ENCODE measurements at places on chromosomes 1 and 21.

DNA sequence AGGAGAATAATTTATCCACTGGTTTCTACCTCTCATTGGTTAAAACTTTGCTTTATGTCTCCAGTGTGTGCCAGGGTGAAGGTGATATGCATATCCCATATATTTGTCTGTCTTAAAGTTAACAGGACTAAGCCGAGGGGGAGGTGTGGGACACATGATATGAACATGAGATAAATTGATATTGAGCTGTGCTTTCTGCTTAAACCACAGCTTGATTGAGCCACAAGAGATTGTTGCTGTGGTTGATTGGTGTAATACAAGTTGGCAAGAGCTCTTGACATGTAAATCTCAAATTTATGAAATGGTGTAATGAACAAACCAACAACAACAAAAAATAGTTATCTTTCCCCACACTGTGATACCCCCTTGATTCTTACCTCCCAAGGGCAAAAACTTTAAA is 1295.5 kb upstream of the NCAM2 start:
- no peak for DNase-seq

GRCh38 chr1:56436912-56437417 is 142.4 kb downstream of the PLPP3 start:
- DNase-seq: no peak

DNA sequence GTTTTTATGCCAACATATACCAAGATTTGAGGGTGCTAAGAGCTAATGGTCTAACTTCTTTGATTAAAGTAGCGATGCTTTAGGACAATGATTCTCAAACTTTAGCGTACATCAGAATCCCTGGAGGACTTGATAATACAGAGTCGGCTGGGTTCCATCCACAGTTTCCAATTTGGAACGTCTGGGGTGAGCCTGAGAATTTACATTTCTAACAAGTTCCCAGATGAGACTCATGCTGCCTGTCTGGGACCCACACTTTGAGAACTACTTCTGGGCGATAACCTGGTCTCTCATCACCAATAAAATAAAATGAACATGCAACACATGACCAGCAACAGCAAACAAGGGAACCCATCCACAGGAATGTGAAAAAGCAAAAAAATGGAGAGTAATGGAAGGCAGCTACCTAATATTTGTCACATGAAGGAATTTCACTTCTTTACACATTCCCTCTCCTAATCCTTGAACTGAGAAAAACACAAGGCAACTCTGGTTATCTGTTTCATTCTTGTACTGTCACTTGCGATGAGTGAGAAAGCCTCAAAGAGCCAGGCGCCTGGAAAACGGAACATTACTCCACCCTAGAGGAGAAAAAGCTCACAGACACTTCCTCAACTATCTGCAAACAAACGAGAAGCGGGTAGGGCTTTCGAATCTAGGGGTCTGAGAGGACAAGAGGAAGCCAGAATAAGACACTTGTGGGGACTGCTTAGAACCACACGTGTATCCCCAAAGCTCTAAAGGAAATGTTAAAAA is 14.0 kb downstream of the HSF2BP start:
- DNase-seq: peak; percentile 58

- DNase-seq: no peak
Observed at GRCh38 chr1:189787201-189787600, 690.5 kb downstream of the BRINP3 start.

GRCh38 chr1:57344265-57344664 is 79.6 kb downstream of the DAB1 start:
- DNase-seq: no peak

GRCh38 chr1:93489756-93490155 is 41.8 kb downstream of the FNBP1L start:
- DNase-seq: no peak

GRCh38 chr1:25123551-25123950 is 108.8 kb downstream of the SYF2 start:
- DNase-seq: no peak

GRCh38 chr21:43609501-43610340 is 49.6 kb downstream of the HSF2BP start:
- no peak for DNase-seq

GRCh38 chr1:230074762-230075161 is 7.7 kb downstream of the GALNT2 start:
- no peak for DNase-seq

- no peak for DNase-seq
Observed at GRCh38 chr1:72286401-72286800, 4.1 kb upstream of the NEGR1 start.

DNA sequence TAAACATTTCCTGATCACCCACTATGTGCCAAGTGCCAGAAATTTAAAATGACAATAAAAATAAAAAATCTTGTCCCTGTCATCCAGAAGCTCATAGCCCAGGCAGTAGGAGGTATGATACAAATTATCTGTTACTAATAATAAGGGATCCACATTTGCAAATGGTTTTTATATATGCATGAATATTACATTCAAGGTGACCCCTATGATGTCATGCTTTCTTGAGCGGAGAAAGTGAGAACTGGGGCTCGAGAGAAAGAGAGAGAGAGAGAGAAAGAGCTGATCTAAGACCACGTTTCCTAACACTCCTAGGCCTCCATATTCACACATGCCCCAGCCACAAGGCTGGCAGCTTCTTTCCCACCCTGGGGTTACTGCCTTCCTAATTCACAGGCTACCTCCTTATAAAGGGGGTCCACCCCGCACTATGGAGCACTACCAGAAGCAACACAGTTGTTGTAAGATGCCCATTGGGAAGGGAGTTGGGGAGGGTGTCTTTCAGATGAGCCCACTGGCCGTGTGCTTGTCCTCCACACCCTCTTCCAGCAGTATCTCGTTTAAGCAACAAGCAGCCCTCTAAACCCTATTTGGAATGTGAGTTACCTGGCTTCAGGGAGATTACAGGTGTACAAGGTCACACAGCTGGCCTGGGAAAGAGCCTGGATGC is 28.8 kb upstream of the LRRN2 start:
- no peak for DNase-seq

- DNase-seq: no peak
Observed at GRCh38 chr21:27633631-27634030, 666.7 kb upstream of the ADAMTS5 start.

GRCh38 chr1:165356876-165357275 is 361 bp upstream of the LMX1A start:
- no peak for DNase-seq

DNA sequence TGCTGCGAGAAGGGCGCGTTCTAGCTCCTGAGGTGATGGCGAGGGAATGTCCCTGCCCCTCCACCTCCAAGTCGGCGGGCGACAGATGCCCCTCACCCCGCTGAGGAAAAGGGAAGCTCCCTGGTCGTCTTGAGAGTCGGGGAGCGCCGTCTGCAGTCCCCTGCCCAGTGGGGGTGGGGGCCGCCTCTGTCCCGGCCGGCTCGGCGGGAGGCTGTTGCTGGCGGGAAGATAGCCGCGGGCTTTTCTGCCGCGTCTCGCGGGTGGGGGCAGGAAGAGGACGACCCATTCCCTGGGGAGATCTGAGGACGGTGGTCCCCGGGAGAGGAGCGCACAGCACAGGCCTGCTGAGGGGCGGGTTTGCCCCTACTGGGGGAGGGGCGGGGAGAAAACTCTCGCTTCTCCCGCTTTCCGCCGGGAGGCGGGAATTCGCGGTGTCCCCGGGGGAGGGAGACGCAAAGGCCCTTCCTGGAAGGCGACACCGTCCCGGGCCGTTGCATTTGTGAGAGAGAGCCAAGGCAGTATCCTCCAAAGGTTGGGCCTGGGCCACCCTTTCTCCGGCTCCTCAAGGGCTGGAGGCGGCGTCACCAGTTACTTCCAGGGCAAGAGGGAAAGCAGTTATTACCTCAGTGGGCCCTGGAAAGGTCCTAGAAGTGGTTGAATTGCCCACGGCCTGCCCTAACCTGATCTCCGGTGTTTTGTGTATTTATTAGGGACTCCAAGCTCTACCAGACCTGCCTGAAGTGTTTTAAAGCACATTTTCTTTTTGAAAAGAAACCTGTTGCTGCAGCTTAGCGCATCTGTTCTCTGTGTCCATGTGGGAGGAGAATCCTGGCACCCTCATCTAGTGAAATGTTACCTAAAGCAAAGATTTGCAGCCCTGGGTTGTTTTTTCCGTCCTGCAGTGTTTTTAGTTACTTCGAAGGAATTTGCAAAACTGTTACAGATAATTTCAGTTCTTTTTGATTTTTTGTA is 648 bp downstream of the S100PBP start:
- peak; percentile 85 for DNase-seq

GRCh38 chr1:98352378-98352777 is 309.1 kb upstream of the SNX7 start:
- no peak for DNase-seq

GRCh38 chr1:236451796-236452373 is 57.8 kb downstream of the EDARADD start:
- DNase-seq: no peak

DNA sequence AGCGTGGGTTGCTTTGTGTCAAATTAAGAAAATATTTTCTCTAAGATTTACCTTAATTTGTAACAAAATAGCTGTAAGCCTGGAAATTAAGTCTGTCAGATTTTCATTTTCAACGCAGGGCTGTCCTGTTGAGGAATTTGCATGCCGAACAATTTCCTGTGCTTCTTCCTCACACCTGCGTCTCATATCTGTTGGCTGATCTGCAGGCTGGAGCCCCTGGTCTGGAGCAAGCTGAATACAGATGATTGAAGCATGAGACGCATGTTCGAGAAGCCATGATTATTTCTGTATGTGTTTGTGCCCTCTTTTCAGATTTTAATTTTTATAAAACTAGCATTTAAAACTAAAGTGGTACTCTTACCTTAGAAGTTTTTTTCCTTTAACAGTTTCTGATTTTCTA is 9.8 kb downstream of the MIXL1 start:
- no peak for DNase-seq

- no peak for DNase-seq
Observed at GRCh38 chr1:52096216-52096615, 40.1 kb downstream of the BTF3L4 start.

- DNase-seq: no peak
Observed at GRCh38 chr1:104466068-104466467, 716.4 kb downstream of the AMY1C start.

GRCh38 chr1:166900987-166901386 is 24.9 kb upstream of the TADA1 start:
- DNase-seq: no peak

DNA sequence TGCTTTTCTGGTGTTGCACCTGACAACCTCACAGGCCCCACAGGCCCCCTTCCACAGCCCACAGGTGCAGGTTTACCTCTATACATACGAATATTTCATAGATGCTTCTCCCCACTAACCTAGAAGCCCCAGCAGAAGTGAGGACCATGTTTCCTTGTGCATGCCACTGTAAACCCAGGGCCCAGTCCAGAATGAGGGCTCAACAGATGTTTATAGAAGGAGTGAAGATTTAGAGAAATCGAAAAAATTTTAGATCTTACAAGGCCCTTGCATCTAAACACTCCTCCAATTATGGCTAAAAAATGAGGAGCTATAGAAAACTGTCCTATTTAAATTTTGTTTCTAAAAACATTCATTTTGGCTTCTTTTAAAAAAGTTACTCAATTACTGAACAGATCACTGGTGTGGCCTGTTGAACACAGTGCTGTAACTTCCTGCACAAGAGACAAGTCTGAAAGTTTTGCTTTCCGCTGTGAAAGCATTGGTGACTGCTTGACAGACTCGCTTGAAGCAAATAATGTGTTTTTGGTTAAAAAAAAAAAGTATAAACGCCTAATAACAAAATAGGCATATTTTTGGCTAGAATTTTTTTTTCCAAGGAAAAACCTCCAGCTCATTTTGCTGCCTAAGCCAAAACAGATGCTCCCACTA is 1.2 kb downstream of the ABCB10 start:
- DNase-seq: no peak

GRCh38 chr1:22284906-22285548 is 142.1 kb upstream of the WNT4 start:
- no peak for DNase-seq

Measured in heart left ventricle (tissue), 16 donors.